ENCODE measurements at places on chromosomes 2 and 18. TPM values are rescaled to one million over a fixed set of nuclear protein-coding genes. Genes with fewer than 3 reads are reported as not detected.

GRCh38 chr2:167100506-167100905, 212.2 kb downstream of the XIRP2 start:
- DNase-seq: no peak

The ST8SIA3 gene
- total RNA-seq: 18.8 TPM

GRCh38 chr18:29373000-29373399, 1196.1 kb upstream of the CDH2 start:
- no peak for DNase-seq

- DNase-seq: no peak
Observed at GRCh38 chr2:239238839-239239606, 161.8 kb downstream of the HDAC4 start.

The TACR1 gene
- 1.2 TPM for total RNA-seq

DNA sequence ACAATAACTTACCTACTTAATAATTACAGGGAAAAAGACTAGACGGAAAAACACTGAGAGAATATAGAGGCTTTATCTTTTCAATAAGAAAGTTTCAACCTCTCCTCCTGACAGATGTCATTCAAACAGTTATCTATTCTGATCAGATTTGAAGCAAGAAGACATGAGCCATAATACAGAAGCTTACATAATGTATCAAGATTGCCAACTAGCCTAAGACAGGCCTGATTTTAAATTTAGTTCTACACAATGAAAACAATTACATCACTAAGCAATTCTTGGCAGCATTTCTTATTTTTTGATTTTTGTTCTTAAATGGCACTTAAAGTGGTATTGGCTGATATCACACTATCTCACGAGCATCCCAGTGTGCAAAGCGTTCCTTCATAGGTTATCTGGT, 41.6 kb downstream of the GPR155 start:
- no peak for DNase-seq

The NT5C1B gene
- not detected for total RNA-seq

GRCh38 chr18:26436176-26437051, 111.9 kb downstream of the KCTD1 start:
- no peak for DNase-seq

The ASXL3 gene
- total RNA-seq: 87.2 TPM

GRCh38 chr18:23269928-23270327, 134.6 kb downstream of the CABLES1 start:
- no peak for DNase-seq

GRCh38 chr2:86185517-86186212, 9.6 kb downstream of the IMMT start:
- no peak for DNase-seq

GRCh38 chr2:229868794-229869193, 53.0 kb downstream of the TRIP12 start:
- DNase-seq: no peak

DNA sequence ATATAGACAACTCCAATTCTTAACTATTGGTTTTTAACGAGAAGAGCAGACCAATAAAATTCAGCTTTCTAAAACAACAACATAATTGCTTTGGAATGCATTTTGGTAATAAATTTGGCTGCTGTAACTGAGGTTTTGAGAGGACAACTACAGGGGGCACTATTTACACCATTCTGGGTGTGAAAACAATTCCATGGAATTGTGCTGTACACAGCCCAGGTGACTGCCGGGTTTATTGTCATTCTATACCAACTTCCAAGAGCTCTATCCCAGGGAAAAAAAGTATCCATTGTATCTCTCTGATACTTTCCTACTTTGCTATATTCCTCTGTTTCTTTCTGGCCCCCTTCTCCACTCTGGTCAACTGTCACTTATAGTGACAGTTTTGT, 38.4 kb downstream of the IRS1 start:
- no peak for DNase-seq

The KCNS3 gene
- total RNA-seq: 1.6 TPM

DNA sequence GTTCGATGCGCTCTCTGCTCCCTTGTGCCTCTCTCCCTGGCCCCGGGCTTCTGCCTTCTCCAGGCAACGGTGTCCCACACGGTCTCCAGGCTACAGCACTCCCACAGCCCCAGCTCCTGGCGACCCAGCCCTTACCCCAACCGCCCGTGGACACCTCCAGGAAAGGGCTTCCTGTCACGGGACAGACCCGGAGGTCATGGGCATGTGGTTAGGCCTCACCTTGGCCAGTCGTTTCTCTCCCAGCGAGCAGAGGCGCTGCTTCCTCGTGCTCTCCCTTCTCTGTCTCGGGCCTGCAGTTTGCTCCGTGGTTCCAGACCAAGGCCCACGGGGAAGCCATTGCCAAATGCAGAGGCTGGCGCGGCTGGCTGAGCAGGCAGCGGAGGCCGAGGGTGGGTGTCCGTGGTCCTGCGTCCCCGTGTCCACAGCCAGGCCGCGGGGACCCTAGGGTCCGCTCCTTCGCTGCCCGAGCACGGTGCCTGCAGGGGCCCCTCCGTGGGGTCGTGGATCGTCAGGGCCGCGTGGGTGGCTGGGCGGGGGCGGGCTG, 61.0 kb upstream of the IL1RL1 start:
- no peak for DNase-seq

DNA sequence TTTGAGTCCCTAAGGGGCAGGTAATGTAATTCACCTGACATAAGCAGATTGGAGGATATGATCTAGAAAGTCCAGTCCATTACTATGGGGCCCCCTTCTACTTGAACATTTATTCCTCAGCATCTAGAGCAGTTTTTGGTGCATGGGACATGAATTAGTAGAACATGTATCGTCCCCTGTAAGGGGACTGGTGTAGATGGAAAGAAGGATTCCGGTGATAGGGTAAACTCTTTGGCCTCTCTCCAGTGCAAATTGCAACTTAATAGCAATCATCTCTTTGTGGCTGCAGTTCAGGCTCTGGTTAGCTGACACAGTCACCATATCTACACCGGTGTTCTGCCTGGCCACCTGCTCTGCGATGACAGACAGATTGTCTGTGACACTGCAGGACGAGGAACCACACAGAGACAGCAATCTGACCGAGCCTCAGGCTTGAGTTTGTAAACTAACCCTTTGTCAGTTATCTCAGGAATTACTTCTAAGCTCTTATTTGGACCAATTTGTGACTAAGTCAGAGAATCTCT, 6.4 kb upstream of the SLC8A1 start:
- no peak for DNase-seq

The CKAP2L gene
- total RNA-seq: 2.0 TPM

GRCh38 chr18:78255013-78255412, 724.6 kb upstream of the SALL3 start:
- no peak for DNase-seq

The BCL11A gene
- 68.1 TPM for total RNA-seq

DNA sequence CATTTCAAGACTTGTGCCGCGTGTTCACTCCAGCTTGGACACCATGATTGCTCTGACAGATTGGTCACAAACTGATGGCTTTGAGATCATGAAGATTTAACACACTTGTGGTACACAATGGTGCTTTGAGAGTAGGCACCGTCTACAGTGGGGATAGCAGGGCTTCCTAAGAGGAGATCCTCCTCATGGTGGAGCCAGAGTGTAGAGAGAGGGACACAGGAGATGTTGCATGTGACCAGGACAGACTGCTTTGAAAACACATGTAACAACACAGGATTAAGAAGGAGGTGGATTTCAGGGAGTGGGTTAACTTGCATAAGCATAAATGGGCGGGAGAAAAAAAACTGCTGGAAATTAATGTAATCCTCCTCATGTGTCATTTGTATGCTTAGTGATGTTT, 95.7 kb upstream of the LINC00305 start:
- no peak for DNase-seq

DNA sequence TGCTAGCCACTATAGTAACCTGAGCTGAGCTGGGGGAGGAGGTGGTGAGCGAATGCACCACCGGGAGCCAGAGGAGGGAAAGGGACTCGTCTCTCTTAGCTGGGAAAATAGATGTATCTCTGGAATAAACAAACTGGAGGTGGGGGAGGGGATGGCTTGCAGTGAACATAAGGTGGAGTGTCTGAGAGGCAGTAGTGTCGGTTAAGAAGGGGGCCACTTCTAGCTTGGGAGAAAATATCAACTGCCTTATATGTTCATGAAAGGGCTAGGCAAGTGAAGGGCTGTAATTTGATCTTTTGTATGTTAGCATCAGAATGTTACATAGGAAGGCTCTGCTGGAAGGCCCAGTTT, 2.2 kb downstream of the SETBP1 start:
- DNase-seq: no peak

The PPIL3 gene
- total RNA-seq: 46.5 TPM

DNA sequence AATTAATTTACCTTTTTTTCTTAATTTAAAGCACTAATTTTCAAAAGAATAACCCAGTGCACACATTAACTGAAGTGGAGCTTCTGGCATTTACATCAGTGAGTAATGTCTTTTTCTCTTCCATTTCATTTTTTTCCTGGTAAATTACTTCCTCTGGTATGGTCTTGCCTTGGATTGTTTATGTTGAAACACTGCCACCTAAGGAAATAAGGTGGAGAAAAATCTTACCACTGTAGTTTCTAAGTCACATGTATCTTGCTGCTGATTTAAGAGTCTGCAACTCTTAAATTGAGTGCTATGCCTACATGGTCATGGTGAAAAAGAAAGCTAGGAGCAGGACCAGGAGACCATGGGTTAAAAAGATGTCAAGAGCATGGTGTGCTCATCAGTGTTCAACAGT, 51.0 kb downstream of the TTC27 start:
- DNase-seq: no peak

The IKZF2 gene
- total RNA-seq: 11.0 TPM

The REG3G gene
- not detected for total RNA-seq
